Thoracic aorta (tissue), 2 donors: ENCODE measurements at places on chromosomes 7 and 10.

- DNase-seq, result no peak
Measured at GRCh38 chr10:86506499-86506898, 15.1 kb downstream of the WAPL start.

DNA sequence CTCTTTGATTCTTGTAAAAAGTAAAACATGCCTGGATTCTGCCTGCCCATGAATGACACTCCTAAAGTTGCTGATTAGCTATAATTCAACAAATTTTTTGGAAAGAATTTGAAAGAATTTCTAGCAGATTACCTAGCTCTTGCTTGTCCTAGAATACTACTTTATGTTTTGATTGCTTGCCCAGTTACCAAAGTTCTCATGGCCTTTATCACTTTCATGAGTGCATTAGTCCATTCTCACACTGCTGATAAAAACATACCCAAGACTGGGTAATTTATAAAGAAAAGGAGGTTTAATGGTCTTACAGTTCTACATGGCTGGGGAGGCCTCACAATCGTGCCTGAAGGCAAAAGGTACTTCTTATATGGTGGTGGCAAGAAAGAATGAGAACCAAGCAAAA is 1137.3 kb downstream of the SORCS1 start:
- DNase-seq, result no peak

- no peak for DNase-seq
Measured at GRCh38 chr7:117666031-117666430, 186.2 kb downstream of the CFTR start.

DNA sequence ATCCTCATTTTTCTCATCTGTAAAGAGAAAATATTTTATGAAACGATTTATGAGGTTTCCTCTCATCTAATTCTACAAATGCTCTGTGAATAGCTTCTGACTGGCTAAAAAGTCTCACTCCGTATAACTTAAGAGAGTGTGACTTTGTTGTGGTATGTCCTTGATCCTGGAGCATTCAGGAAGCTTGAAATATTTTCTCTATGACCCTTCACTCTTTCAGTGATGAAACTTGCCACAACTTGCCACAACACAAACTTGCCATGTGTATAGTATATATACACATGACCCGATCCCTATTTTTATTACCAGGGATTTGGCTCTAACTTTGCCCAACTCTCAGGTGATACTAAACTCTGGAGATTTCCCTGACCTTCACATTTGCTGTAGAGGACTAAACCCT is 74.1 kb downstream of the TES start:
- no peak for DNase-seq

- DNase-seq, result no peak
Measured at GRCh38 chr7:140601566-140602174, 38.9 kb downstream of the DENND2A start.

DNA sequence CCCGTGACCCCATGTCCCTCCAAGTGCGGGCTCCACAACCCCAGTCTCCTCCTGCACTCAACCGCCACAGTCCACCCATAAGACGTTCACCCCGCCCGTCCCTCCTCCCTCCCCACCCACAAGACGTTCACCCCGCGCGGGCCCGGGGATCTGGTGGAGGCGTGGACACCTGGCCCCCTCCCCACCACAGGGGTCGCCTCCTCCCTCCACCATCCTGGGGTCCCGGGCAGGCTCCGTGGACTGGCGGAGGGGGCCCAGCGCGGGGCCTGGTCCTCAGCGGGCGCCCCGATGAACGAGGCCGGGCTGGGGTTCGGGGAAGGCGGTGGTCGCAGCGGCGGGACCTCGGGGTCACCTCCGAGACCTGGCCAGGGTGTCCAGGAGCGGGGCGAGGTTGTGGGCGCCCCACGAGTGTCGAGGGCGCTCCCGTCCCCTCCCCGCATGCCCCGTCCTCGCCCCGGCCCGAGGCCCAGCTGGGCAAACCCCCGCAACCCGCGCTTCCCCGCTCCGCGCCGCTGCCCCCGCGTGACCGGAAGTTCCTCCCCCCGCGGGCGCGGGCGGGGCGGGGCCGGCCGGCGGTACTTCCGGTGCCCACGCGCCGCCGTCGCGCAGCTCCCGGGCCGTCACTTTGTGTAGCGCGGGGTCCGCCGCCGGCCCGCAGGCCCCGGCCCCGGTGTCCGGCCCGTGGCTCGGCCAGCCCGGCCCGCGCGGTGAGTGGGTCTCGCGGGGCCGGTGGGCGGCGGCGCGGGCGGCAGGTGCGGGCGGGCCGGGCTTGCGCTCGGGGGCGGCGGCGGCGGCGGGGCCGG is at the start of gene ZNF316:
Gene ZNF316 (plus strand): TSS at position 578 of the 803 bp plus-strand sequence. CDS start 5,092 bp downstream, outside the sequence.
- no peak for DNase-seq

DNA sequence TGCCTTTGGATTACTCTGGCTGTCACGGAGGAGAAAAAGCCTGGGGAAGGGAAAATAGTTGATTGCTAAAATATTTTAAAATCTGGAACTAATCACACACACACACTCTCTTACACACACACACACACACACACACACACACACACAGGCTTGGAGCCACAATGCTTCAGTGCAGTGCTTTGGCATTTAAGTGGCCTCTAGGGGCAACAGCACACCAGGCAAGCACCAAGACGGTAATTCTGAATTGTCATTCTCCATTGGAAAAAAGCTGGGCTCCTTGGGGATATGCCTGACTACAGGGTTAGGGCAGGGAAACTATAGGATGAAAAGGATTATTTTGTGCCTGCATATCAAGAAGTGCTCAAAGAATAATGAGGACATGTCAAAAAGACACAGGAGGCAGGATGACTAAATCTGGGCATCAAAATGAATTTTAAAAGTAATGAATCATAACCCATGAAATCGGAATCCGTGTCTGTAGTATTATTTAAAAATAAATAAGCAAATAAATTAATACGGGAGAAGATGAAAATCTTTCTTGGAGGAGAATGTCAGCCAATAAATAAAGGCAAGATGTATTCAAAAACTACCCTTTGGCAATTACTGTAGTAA is 30.4 kb upstream of the DDC start:
- DNase-seq, result no peak

GRCh38 chr7:113883096-113883495 is 35.7 kb downstream of the PPP1R3A start:
- DNase-seq, result no peak

- no peak for DNase-seq
Measured at GRCh38 chr10:132889556-132889955, 52.8 kb downstream of the CFAP46 start.

DNA sequence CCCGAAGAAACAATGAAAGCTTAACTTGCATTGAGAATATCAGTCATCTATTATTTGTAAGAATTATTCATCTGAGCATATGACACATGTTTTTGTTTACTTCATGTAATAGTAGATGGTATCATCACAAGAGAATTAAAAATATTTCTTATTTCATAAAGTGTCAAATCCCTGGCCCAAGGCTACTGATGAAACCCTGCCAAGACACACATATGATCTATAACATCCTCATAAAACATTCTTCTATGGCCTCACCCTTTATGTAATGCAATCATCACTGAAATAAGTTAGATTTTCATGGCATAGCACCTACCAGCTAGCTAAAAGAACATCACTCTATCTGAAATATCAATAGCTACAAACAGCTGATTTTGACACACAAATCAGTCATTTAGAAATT is 385.6 kb upstream of the PHF14 start:
- DNase-seq, result no peak

- DNase-seq, result no peak
Measured at GRCh38 chr10:95538412-95538811, 22.8 kb downstream of the SORBS1 start.

DNA sequence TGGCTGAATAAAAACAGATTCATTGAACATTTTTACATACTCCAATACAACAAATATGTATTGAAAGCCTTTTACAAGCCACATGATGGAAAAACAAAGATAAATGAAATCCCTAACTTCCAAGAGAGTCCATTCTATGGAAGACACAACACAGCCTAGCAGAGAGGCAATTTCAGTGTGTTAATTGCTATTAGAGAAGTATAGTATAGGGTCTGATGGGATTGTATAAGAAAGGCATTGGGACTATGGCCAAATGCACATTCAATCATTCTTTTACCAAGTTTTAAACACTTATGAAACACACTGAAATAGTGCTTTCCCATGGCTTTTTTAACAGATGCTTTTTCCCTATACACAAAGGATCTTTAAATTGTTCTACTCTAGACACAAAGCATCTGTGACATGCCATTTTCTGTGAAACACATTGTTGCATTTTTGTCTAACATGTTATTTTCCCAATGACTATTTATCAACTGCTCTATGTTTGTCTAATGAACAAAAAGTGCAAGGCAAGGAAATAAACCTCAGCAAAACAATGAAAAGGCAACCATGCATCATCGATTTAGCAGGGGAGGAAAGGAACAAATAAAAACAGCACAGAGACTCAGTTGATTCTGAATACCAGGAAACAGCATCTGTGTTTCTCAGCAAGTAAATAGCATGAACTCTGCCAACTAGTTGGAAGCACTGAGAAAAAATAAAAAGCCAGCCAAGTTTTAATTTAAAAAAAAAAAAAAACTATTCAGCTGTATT is 42.4 kb upstream of the PHYHIPL start:
- no peak for DNase-seq

- no peak for DNase-seq
Measured at GRCh38 chr7:7772397-7772821, 54.0 kb upstream of the RPA3 start.

GRCh38 chr10:125812128-125812750 is 10.8 kb downstream of the UROS start:
- no peak for DNase-seq

DNA sequence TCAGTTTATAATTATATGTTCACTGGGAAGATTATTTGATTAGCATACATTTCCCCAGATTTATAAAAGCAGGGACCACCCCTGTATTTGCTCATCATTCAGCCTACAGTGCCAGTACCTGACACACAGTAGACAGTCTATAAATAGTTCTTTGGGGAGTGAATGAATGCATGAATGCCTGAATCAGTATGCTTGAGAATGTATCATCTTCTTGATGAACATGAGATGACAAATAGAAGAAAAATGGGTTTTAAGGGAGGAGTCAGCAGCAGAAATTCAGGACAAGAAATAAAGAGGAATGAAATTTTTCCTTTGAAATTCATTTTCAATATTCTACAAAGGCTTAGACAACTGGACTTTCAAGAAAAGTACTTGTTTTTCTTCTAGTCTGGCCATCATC is 295.8 kb upstream of the LRRTM3 start:
- DNase-seq, result no peak

DNA sequence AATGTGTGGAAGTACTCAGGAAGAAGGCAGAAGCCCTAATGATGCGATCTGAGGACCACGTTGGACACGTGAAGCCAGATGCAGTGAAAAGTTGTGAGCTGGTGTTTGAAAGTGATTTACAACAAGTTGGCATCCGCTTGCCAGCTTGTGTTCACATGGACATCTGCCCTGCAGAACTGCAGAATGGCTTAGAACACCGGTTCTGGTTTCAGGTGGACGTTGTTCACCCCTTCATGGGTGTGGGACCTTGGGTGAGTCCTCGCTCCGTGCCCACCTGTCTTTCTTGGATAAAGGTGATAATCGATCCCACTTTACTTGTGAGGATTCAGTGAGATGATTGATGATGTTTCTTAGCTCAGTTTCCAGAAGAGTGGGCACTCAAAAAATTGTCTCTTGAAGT is 53.8 kb downstream of the CAMK1D start:
- no peak for DNase-seq

DNA sequence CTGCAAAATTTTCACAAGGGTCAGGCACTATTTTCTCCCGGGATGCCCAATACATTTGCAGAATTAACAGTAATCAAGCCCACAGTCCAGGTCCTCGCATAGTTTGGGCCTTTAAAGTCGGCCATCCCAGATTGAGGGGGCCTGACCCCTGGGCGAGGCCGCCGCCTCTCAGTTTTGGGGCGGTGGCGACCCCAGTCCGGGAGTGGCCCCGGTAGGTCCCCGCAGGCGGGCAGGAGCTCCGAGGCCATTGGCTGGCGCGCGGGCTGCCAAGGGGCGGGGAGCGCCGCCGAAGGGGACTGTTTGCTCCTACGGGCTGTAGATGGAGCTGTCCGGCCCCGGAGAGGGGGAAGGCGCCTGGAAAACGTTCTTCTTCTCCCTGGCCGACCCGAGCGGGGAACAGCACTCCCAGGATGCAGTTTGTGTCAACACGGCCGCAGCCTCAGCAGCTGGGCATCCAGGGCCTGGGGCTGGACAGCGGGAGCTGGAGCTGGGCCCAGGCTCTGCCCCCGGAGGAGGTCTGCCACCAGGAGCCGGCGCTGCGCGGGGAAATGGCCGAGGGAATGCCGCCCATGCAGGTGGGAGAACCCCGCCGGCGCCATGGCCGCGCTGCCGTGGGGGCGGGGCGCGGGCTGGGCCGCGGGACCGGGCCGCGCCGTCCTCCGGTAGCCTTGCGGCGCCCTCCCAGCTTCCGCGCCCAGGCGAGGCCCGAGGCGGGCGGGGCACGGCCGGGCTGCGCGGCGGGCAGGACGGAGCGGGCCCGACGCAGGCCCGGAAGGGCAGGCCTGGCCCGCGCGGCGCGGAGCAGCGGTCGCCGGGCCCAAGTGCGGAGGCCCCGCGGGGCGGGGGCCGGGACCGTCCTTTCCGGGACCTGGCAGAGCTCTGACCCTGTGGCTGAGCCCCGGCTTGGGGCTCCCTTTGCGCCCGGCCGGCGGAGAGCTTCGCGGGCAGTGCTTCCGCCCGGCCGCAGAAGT is at the start of gene ZNF282:
Gene ZNF282 (plus strand): TSS at position 367 of the 971 bp plus-strand sequence. CDS start 44 bp downstream, at position 411.
- DNase-seq, result peak; percentile 67

GRCh38 chr7:86837235-86837634 is 193.5 kb downstream of the GRM3 start:
- DNase-seq, result no peak

GRCh38 chr7:21944616-21945453 is 864 bp downstream of the CDCA7L start:
- DNase-seq, result no peak

DNA sequence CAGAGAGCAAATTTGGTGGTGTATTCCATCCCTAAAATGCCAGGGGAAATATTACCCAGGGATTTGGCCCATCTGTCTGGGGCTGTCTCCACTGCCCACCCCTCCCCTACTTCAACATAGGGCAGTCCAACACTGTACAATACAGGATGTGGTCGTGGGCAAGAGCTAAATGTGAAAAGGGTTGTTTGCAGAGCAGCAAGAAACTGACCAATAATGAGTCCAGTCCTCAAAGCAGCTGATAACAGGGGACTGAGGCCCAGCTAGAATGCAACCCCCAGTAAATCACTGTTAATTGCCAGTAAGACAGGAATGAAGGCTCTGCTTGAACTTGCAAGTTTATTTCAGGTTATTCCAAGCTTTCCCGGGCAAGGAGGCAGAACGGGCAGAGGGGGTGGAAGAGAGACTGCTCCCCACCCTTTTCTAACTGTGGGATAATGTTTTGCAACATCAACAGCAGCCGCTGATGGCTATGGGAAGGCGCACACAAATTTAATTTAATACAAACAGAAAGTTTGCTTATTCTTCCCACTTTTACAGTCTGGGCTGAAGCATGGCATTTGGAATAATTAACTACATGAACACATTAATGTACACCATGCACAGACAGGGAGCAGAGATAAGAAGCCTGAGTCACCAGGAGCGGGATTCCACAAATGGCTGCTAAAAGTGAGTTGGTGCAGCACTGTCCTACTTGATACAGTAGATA is 36.8 kb downstream of the AFAP1L2 start:
- DNase-seq, result no peak

- no peak for DNase-seq
Measured at GRCh38 chr10:98417481-98417959, 2.5 kb upstream of the PYROXD2 start.

- no peak for DNase-seq
Measured at GRCh38 chr10:22606164-22606614, 108.2 kb downstream of the PIP4K2A start.

- no peak for DNase-seq
Measured at GRCh38 chr10:101233863-101234262, 4.6 kb upstream of the LBX1 start.
